Right cardiac atrium (tissue), 5 donors: ENCODE measurements at places on chromosomes 5 and 9. TPM values are rescaled to one million over a fixed set of nuclear protein-coding genes. Genes with fewer than 3 reads are reported as not detected.

The TOR1B gene
- 10.0 TPM for polyA plus RNA-seq

The SPATA31E1 gene
- polyA plus RNA-seq: not detected

The VCAN gene
- 22.1 TPM for polyA plus RNA-seq

The IL33 gene
- 42.0 TPM for polyA plus RNA-seq

The PRDM9 gene
- polyA plus RNA-seq: not detected

The ARL10 gene
- polyA plus RNA-seq: 5.6 TPM

The TEX48 gene
- not detected for polyA plus RNA-seq

The ZBTB26 gene
- 2.3 TPM for polyA plus RNA-seq

The MTRR gene
- polyA plus RNA-seq: 15.0 TPM

The BARHL1 gene
- polyA plus RNA-seq: not detected

The PCDHGA4 gene
- 1.7 TPM for polyA plus RNA-seq

The ADRA1B gene
- 1.3 TPM for polyA plus RNA-seq

The SPINK1 gene
- polyA plus RNA-seq: 0.38 TPM

The EPB41L4B gene
- 11.2 TPM for polyA plus RNA-seq

The CENPK gene
- 0.34 TPM for polyA plus RNA-seq

The DHX29 gene
- polyA plus RNA-seq: 9.1 TPM

The SV2C gene
- 0.02 TPM for polyA plus RNA-seq

The SHISAL2B gene
- polyA plus RNA-seq: not detected

The HMMR gene
- 0.34 TPM for polyA plus RNA-seq

The THBS4 gene
- polyA plus RNA-seq: 6.9 TPM

The CNTRL gene
- 3.4 TPM for polyA plus RNA-seq

The KIF24 gene
- 0.23 TPM for polyA plus RNA-seq

The TIMD4 gene
- 0.07 TPM for polyA plus RNA-seq

The SLC35A4 gene
- polyA plus RNA-seq: 44.6 TPM

The PTRH1 gene
- polyA plus RNA-seq: 16.3 TPM

The WNT8A gene
- not detected for polyA plus RNA-seq

The ADAMTS6 gene
- 0.29 TPM for polyA plus RNA-seq

The CD274 gene
- polyA plus RNA-seq: 4.9 TPM

The CTSV gene
- polyA plus RNA-seq: 0.20 TPM

The FBN2 gene
- 1.5 TPM for polyA plus RNA-seq

The FBLL1 gene
- 0.09 TPM for polyA plus RNA-seq

The DNAI1 gene
- polyA plus RNA-seq: 0.16 TPM
